A549 treated with RU486 at 1 μM for 4 hours (cell line): ENCODE measurements at places on chromosomes 11 and 22. TPM values are rescaled to one million over a fixed set of nuclear protein-coding genes. Genes with fewer than 3 reads are reported as not detected.

BET1L gene
- 39.2 to 51.8 TPM (median 44.9 TPM) in 5 replicates for total RNA-seq

ZC3H12C gene
- 3.8 to 6.8 TPM (median 5.9 TPM) in 5 replicates for total RNA-seq

RIMBP3C gene
- 0.05 to 0.29 TPM (median 0.24 TPM) in 4 of 5 replicates, not detected in the other for total RNA-seq

TANGO2 gene
- 11.5 to 15.5 TPM (median 13.7 TPM) in 5 replicates for total RNA-seq

TMPRSS13 gene
- total RNA-seq: not detected in 5 replicates

RNF141 gene
- total RNA-seq: 16.6 to 24.1 TPM (median 22.0 TPM) in 5 replicates

SLC25A45 gene
- 9.8 to 12.9 TPM (median 10.9 TPM) in 5 replicates for total RNA-seq

A4GALT gene
- total RNA-seq: 11.8 to 16.0 TPM (median 14.4 TPM) in 5 replicates

SOX6 gene
- total RNA-seq: 0.11 to 0.15 TPM (median 0.15 TPM) in 3 of 5 replicates, not detected in the others

ZNF280A gene
- total RNA-seq: 2.1 to 4.1 TPM (median 3.2 TPM) in 5 replicates

TMEM132A gene
- 103 to 179 TPM (median 165 TPM) in 5 replicates for total RNA-seq

OR10A2 gene
- not detected in 5 replicates for total RNA-seq

FAM168A gene
- total RNA-seq: 10.5 to 15.3 TPM (median 13.0 TPM) in 5 replicates

CAPRIN1 gene
- 152 to 171 TPM (median 154 TPM) in 5 replicates for total RNA-seq

MGAT3 gene
- 0.23 to 0.57 TPM (median 0.36 TPM) in 5 replicates for total RNA-seq

LIN7C gene
- total RNA-seq: 3.9 to 9.2 TPM (median 7.2 TPM) in 5 replicates

CCDC116 gene
- total RNA-seq: 0.06 to 0.12 TPM (median 0.10 TPM) in 3 of 5 replicates, not detected in the others

RAG2 gene
- not detected in 5 replicates for total RNA-seq

TYR gene
- not detected in 5 replicates for total RNA-seq

VWCE gene
- total RNA-seq: 0.50 to 0.81 TPM (median 0.74 TPM) in 5 replicates

EHF gene
- 0.20 to 0.67 TPM (median 0.53 TPM) in 5 replicates for total RNA-seq

MTMR2 gene
- total RNA-seq: 15.3 to 24.2 TPM (median 19.8 TPM) in 5 replicates

NAT10 gene
- total RNA-seq: 48.3 to 55.9 TPM (median 51.2 TPM) in 5 replicates

TRIM34 gene
- 2.7 to 5.1 TPM (median 3.9 TPM) in 5 replicates for total RNA-seq

OR51B2 gene
- not detected in 5 replicates for total RNA-seq

PHETA2 gene
- not detected in 5 replicates for total RNA-seq

SAA1 gene
- 0.25 to 1.1 TPM (median 0.49 TPM) in 4 of 5 replicates, not detected in the other for total RNA-seq

ACR gene
- total RNA-seq: 0.25 TPM in 1 of 5 replicates, not detected in the others
